Activated B cell treated with CpG ODN at 0.5 μM for 24 hours (primary cell): ENCODE measurements at places on chromosomes 3 and 15.

DNA sequence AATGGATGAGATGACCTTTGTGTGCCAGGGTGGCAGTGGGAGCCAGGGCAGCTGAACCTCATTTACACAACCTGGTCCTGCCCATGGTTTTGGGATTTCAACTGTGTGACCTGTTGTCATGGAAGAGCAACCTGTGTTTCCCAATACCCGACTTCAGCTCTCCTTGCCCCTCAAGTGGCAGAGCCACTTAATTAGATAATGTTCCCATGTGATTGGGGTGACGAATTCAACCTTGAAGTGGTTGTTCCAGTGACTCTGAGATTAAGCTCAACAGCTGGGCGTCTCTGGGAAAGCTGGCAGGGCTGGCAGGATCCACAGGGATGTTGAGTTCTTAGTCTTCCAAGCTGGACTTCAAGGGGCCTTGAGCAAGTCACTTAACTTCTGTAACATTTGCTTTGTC, 71.0 kb downstream of the THSD4 start:
- no peak for DNase-seq
- H3K4me3 ChIP-seq: no peak overlapping the region
- H3K27ac ChIP-seq: no peak overlapping the region
- H3K36me3 ChIP-seq: no peaks in the 10 kb centered on the region

- H3K27me3 ChIP-seq: no peaks in the 10 kb centered on the region
- H3K27ac ChIP-seq: no peak overlapping the region
- H3K36me3 ChIP-seq: no peaks in the 10 kb centered on the region
- no peaks in the 10 kb centered on the region for H3K4me1 ChIP-seq
- H3K4me3 ChIP-seq: no peak overlapping the region
These were observed 837 bp downstream of the GRK7 start for GRCh38 chr3:141764045-141764444.

GRCh38 chr3:43288366-43288765, 2.0 kb downstream of the SNRK start:
- H3K4me3 ChIP-seq: peak overlapping the region; percentile 91
- peaks cover 20% of the 10 kb centered on the region for H3K36me3 ChIP-seq
- no peak for DNase-seq

DNA sequence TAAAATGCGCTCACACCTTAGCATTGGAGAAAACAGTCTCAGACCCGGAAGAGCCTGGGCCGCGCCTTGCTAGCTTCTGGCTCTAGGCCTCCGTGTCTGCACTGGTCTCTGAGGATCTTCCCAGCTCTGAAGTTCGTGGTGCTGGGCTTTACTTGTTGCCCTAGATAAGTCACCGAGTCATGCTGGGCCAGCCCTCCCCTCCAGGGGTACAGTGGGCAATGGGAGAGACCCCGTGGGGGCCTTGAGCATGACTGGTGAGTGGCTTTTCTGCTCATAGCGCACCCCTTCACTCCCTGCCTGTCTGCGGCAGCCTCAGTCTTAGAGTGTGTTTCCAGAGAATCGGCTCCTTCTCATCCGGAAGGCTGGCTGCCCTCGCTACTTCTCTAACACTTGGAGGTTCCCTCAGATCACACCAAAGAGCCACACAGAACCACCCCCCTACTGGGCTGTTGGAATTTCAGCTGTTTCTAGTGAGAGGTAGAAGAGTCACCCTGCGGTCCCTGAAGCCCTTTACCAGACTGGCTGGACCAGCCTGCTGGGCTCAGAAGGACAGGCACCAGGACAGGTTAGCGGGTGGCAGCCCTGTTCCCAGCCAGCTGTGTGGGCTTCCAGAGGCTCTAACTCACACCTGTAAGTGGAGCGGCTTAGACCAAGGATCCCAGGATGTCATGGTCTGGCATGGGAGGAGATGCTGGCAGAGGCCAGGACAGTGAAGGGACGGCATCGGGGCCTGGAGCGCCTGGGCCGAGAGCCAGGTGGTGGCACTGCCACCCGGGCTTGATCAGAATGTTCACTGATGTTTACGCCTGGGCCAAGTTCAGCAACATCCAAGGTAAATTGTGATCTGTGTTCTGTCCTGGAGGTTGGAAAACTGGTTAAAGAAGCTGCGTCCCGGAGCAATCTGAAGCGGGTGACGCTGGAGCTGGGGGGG, 17.9 kb downstream of the ALDH1A3 start:
- no peak overlapping the region for H3K4me3 ChIP-seq
- no peak overlapping the region for H3K27ac ChIP-seq
- no peak for DNase-seq
- H3K36me3 ChIP-seq: no peaks in the 10 kb centered on the region
- H3K4me1 ChIP-seq: peaks cover 1% of the 10 kb centered on the region
